ENCODE measurements at places on chromosomes 5 and 9. TPM values are rescaled to one million over a fixed set of nuclear protein-coding genes. Genes with fewer than 3 reads are reported as not detected.
A peak's percentile ranks its signal among the peaks of the same experiment; 100 is the strongest.

DNA sequence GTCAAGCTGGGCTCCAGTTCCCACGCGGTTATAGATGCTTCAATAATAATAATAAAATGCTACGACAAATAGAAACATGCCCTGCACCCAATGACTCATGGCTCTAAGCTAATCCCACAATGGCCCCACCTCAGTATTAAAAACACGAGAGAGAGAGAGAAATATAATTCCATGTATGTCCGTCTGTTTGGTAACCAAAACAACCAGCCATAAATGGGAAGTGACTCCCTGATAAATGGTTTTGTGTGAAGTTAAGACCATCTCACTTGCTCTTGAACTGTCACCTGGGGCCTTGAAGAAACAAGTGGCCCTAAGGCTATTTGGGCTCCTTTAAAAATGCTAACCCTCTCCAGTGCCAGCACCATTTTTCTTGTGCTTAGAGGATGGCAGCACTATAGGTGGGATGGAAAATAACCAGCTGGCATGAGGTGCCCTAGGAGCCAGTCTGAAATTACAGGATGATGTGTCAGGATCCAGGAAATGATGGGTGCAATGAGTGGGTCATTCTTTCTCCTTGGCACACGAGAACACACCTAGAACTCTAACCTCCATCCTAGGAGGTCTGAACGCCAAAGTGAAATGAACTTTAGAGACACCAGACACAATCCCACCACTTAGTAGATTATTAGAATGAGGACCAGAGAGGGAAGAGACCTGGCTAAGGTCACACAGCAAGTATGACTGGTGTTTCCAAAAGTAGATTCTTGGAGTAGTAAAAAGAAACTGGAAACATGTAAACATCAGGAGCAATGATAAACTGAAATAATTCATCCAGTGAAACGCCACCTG is 35.7 kb upstream of the ADRB2 start:
- H3K4me3 ChIP-seq = no peak overlapping the region
- no peak for DNase-seq
- no peaks in the 10 kb centered on the region for H3K36me3 ChIP-seq
- H3K27me3 ChIP-seq = no peaks in the 10 kb centered on the region

IL9 gene
- total RNA-seq = not detected

- H3K4me1 ChIP-seq = no peaks in the 10 kb centered on the region
- H3K27me3 ChIP-seq = peaks cover 5% of the 10 kb centered on the region
- H3K36me3 ChIP-seq = no peaks in the 10 kb centered on the region
- no peak overlapping the region for H3K4me3 ChIP-seq
Observed at GRCh38 chr9:86633945-86634344, 279.7 kb upstream of the TUT7 start.

GRCh38 chr9:73116031-73116430 is 35.6 kb upstream of the ANXA1 start:
- no peak for DNase-seq
- H3K36me3 ChIP-seq = no peaks in the 10 kb centered on the region
- H3K4me1 ChIP-seq = no peaks in the 10 kb centered on the region
- H3K27ac ChIP-seq = no peak overlapping the region

DNA sequence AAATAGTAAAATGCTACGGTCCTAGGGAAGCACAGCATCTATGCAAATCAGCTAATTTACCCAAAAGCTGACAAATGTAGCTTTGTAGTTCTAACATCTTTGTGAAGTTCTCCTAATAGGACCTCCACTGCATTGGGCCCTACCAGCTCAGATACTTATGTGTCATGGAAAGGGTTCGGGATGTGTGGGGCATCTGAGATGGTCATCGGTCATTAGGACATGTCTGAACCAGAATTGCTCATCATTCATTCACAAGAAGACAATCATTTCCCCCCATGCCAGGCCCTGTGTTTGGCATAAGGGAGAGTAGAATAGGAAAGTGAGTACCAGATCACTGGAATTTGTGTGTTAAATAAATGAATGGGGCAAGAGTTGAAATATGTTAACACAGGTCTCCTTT is 35.7 kb downstream of the PWWP2A start:
- H3K36me3 ChIP-seq = 0 out of 3 replicates have a peak, but pooled peaks cover 3% of the 10 kb centered on the region
- H3K4me1 ChIP-seq = no peaks in the 10 kb centered on the region
- no peak overlapping the region for H3K27ac ChIP-seq
- no peak overlapping the region for H3K4me3 ChIP-seq
- no peaks in the 10 kb centered on the region for H3K27me3 ChIP-seq

GRCh38 chr9:123432331-123433236 is 76.6 kb downstream of the CRB2 start:
- peaks cover 30% of the 10 kb centered on the region for H3K4me1 ChIP-seq
- peaks cover 21% of the 10 kb centered on the region for H3K36me3 ChIP-seq
- H3K27me3 ChIP-seq = no peaks in the 10 kb centered on the region
- no peak overlapping the region for H3K27ac ChIP-seq
- DNase-seq = no peak
- H3K4me3 ChIP-seq = no peak overlapping the region

GRCh38 chr9:125356032-125356431 is 94.4 kb downstream of the GAPVD1 start:
- no peak overlapping the region for H3K27ac ChIP-seq
- H3K27me3 ChIP-seq = no peaks in the 10 kb centered on the region
- H3K4me1 ChIP-seq = no peaks in the 10 kb centered on the region

- H3K27me3 ChIP-seq = no peaks in the 10 kb centered on the region
- no peaks in the 10 kb centered on the region for H3K36me3 ChIP-seq
- no peak overlapping the region for H3K4me3 ChIP-seq
- H3K27ac ChIP-seq = no peak overlapping the region
- no peaks in the 10 kb centered on the region for H3K4me1 ChIP-seq
- DNase-seq = no peak
Observed at GRCh38 chr5:102324714-102325113, 28.6 kb upstream of the SLCO4C1 start.

PCDHGB3 gene
- 0.40 TPM for total RNA-seq

SARDH gene
- 32.5 TPM for total RNA-seq

- peak; percentile 89 for DNase-seq
- peaks cover 3% of the 10 kb centered on the region for H3K36me3 ChIP-seq
- no peaks in the 10 kb centered on the region for H3K27me3 ChIP-seq
- H3K4me3 ChIP-seq = no peak overlapping the region
- H3K27ac ChIP-seq = peak overlapping the region; percentile 80
- peaks cover 99% of the 10 kb centered on the region for H3K4me1 ChIP-seq
Observed at GRCh38 chr5:53001541-53001940, 12.4 kb downstream of the ITGA2 start.

- H3K27me3 ChIP-seq = no peaks in the 10 kb centered on the region
- H3K36me3 ChIP-seq = no peaks in the 10 kb centered on the region
- DNase-seq = no peak
- no peaks in the 10 kb centered on the region for H3K4me1 ChIP-seq
- H3K27ac ChIP-seq = no peak overlapping the region
Observed at GRCh38 chr5:58153255-58153654, 306.6 kb downstream of the PLK2 start.

GRCh38 chr9:103361906-103362305 is 366.8 kb downstream of the CYLC2 start:
- no peak for DNase-seq
- no peaks in the 10 kb centered on the region for H3K4me1 ChIP-seq
- no peaks in the 10 kb centered on the region for H3K36me3 ChIP-seq
- no peaks in the 10 kb centered on the region for H3K27me3 ChIP-seq
- no peak overlapping the region for H3K4me3 ChIP-seq
- no peak overlapping the region for H3K27ac ChIP-seq

DNA sequence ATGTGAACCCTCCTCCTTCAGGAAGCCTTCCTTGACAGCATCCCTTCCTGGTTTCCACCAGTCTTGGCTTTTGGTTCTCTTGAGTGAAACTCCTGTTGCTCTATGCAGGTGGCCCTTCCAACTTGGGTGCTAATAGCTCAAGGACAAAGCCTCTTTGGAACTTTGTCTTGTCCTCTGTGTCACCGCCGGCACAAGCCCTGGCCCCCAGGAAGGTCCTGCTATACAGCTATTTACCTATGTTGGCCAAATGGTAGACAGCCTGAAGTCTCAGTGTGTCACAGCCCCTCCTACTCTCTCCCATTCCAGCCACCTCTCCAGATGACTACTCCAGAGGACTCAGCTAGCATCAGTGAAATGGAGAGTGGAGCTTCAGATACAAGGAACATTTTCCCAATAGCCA is 94.7 kb upstream of the ZNF618 start:
- no peaks in the 10 kb centered on the region for H3K36me3 ChIP-seq
- peaks cover 2% of the 10 kb centered on the region for H3K27me3 ChIP-seq
- no peak overlapping the region for H3K4me3 ChIP-seq
- no peaks in the 10 kb centered on the region for H3K4me1 ChIP-seq

- no peak overlapping the region for H3K27ac ChIP-seq
- no peak overlapping the region for H3K4me3 ChIP-seq
- H3K36me3 ChIP-seq = no peaks in the 10 kb centered on the region
- no peak for DNase-seq
- H3K4me1 ChIP-seq = no peaks in the 10 kb centered on the region
- no peaks in the 10 kb centered on the region for H3K27me3 ChIP-seq
Observed at GRCh38 chr9:11338130-11338529, 725.3 kb upstream of the PTPRD start.

DNA sequence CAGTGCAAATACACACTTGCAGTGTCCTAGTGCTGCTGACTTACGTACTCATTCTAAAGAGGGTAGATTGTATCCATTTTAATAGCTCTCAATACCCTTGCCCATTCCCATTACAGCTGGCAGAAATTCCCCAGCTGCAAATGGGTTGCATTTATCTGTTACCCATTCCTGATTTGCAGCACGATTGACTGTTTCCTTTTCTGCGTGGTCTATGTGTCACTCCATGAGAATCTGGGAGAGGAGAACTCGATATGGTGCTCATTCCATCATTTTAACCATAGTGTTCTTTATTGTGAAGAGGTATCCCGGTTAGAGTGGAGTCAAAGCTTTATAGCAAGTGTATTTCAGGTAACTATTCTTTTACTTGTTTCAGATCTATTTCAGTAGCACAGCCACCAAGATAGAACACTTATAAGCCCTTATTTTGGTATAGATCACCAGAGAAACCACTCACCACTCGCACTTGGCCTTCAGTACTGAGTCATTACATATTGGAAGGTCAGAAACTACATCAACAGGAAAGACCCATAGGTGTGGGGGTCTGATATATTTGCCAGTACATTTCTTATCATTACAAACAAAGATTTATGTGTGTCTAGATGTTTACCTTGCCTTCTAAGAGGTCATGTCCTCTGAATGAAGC is 139.5 kb downstream of the MUSK start:
- H3K4me3 ChIP-seq = no peak overlapping the region
- H3K4me1 ChIP-seq = no peaks in the 10 kb centered on the region
- H3K27me3 ChIP-seq = no peaks in the 10 kb centered on the region
- no peak for DNase-seq

DNA sequence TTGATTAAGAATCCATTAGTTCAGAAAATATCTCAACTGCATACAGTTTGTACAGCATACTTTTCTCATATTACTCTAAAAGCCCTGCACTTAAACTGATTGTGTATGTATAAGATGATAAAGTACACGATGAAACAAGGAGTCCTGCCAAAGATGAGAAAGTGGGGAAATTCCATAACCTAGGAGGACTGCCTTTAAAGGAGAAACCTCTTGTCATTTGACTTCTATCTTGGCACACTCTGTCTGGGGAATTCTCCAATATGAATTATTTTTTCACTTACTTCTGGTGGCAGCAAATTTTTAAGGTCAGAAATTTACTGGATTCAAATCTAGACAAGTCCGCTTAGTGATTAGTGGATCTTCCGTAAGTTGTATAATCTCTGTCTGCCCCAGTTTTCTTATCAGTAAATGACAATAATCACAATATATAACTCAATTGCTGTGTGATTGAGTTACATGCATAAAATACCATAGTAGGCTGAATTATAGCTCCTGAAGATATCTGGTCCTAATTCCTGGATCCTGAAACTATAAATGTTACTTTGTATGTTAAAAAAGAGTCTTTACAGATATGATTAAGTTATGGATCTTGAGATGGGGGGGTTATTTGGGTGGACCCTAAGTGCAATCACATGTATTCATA is 17.0 kb upstream of the ISOC1 start:
- H3K4me3 ChIP-seq = no peak overlapping the region
- no peak for DNase-seq
- H3K36me3 ChIP-seq = no peaks in the 10 kb centered on the region
- H3K4me1 ChIP-seq = no peaks in the 10 kb centered on the region
- no peak overlapping the region for H3K27ac ChIP-seq
- H3K27me3 ChIP-seq = no peaks in the 10 kb centered on the region

GRCh38 chr9:34378376-34379060 is 1.8 kb upstream of the MYORG start:
- H3K4me3 ChIP-seq = no peak overlapping the region
- H3K27me3 ChIP-seq = no peaks in the 10 kb centered on the region
- peaks cover 61% of the 10 kb centered on the region for H3K4me1 ChIP-seq
- H3K36me3 ChIP-seq = no peaks in the 10 kb centered on the region
- no peak overlapping the region for H3K27ac ChIP-seq
- no peak for DNase-seq

DNA sequence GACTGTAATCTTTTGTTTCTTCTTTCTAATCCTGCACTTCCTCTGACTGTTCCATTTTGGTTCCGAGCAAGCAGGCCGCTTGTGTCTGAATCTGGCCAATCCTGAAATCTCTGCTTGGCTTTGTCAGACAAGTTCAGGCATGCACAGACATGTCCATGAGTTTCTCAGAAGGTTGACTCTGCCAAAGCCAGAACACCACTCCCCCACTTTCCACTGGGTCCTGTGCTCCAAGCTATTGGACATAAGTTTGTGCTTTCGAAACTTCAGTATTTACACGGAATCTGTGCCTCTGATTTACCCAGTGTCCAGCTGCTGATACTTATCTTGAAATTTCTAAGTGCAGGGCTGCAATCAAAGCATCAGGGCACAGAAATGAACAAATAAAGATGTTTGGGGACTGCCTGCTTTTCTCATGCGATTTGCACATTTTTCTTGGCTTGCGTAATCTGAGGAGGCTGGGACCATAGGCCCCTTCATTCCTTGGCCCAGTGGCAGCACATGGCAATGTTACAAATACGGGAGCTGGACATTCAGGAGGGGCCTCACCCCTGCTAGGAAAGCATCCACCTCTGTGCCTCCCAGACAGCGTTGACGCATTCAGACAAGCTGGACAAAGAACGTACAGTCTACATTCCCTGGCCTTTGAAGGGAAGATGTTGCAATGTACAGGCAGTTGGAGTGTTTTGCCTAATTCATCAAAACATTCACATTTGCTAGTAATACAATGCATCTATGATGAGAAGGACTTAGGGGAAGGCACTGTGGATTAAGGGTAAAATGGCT is 209.2 kb upstream of the PAPPA start:
- peak overlapping the region; percentile 95 for H3K27ac ChIP-seq
- H3K4me1 ChIP-seq = peaks cover 62% of the 10 kb centered on the region
- H3K4me3 ChIP-seq = peak overlapping the region; percentile 43
- peak; percentile 99 for DNase-seq

- no peak overlapping the region for H3K27ac ChIP-seq
- H3K36me3 ChIP-seq = no peaks in the 10 kb centered on the region
- no peak for DNase-seq
- H3K4me1 ChIP-seq = no peaks in the 10 kb centered on the region
- no peaks in the 10 kb centered on the region for H3K27me3 ChIP-seq
Observed at GRCh38 chr5:61352612-61353156, 20.6 kb downstream of the ZSWIM6 start.

DNA sequence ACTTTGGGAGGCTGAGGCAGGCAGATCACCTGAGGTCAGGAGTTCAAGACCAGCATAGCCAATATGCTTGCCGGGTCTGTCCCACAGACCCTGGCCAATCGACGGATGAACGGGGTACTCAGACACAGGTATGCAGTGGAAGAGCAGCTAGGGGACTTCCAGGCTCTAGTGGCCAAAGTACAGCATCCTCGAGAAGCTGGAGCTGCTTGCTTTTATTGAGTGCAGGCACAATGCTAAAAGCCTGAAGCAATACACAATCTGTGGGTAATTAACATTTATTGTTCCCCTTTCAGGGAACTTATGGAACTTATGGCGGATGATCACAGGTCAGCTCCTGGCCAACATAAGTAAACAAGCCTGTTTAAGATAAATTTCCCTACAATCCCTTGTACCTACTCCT is 32.8 kb upstream of the SEMA4D start:
- no peak overlapping the region for H3K27ac ChIP-seq
- H3K4me1 ChIP-seq = peaks cover 51% of the 10 kb centered on the region
- H3K27me3 ChIP-seq = no peaks in the 10 kb centered on the region
- H3K36me3 ChIP-seq = no peaks in the 10 kb centered on the region

PAEP gene
- 0.75 TPM for total RNA-seq

NPR3 gene
- not detected for total RNA-seq

Data from HepG2 (cell line).